A549 treated with AZD2906 at 1 μM for 4 hours (cell line): ENCODE measurements at places on chromosomes 13 and 19. TPM values are rescaled to one million over a fixed set of nuclear protein-coding genes. Genes with fewer than 3 reads are reported as not detected.

The ZNF506 gene
- 0.12 to 0.39 TPM (median 0.15 TPM) in 5 replicates for total RNA-seq

The FCAR gene
- total RNA-seq: not detected in 5 replicates

The TUBB4A gene
- total RNA-seq: 6.7 to 7.3 TPM (median 7.0 TPM) in 5 replicates

The FARP1 gene
- total RNA-seq: 15.8 to 19.6 TPM (median 17.7 TPM) in 5 replicates

The TMC4 gene
- total RNA-seq: 0.69 to 1.3 TPM (median 1.1 TPM) in 5 replicates

The NTN5 gene
- 0.06 to 0.22 TPM (median 0.15 TPM) in 5 replicates for total RNA-seq

The INSL3 gene
- total RNA-seq: 0.35 to 0.76 TPM (median 0.45 TPM) in 4 of 5 replicates, not detected in the other

The ZNF792 gene
- total RNA-seq: 1.3 to 2.1 TPM (median 1.5 TPM) in 5 replicates

The KIR2DL1 gene
- not detected in 5 replicates for total RNA-seq

The ASPDH gene
- total RNA-seq: not detected in 5 replicates

The LILRA6 gene
- total RNA-seq: 0.06 to 0.08 TPM (median 0.06 TPM) in 5 replicates

The ZNF563 gene
- total RNA-seq: not detected in 5 replicates

The COL4A1 gene
- 83.1 to 102 TPM (median 96.3 TPM) in 5 replicates for total RNA-seq

The TMEM255B gene
- 0.58 to 1.5 TPM (median 0.98 TPM) in 5 replicates for total RNA-seq

The EXOSC5 gene
- total RNA-seq: 75.5 to 104 TPM (median 95.7 TPM) in 5 replicates

The SLC7A9 gene
- total RNA-seq: 0.13 to 0.43 TPM (median 0.31 TPM) in 5 replicates

The SLC35E1 gene
- 17.3 to 19.4 TPM (median 18.0 TPM) in 5 replicates for total RNA-seq

The ZNF749 gene
- 14.6 to 15.7 TPM (median 15.2 TPM) in 5 replicates for total RNA-seq

The CYP2F1 gene
- not detected in 5 replicates for total RNA-seq

The FPR1 gene
- total RNA-seq: 0.09 to 0.19 TPM (median 0.15 TPM) in 5 replicates

The LRRC25 gene
- 0.06 TPM in 1 of 5 replicates, not detected in the others for total RNA-seq

The MEIOSIN gene
- 0.03 to 0.06 TPM (median 0.05 TPM) in 5 replicates for total RNA-seq

The INTS6 gene
- total RNA-seq: 8.9 to 11.1 TPM (median 9.8 TPM) in 5 replicates

The FBL gene
- total RNA-seq: 593 to 734 TPM (median 701 TPM) in 5 replicates

The ETV2 gene
- 1.7 to 3.4 TPM (median 2.7 TPM) in 5 replicates for total RNA-seq

The SPRY2 gene
- total RNA-seq: 16.3 to 18.9 TPM (median 17.3 TPM) in 5 replicates

The MADCAM1 gene
- 0.15 to 0.45 TPM (median 0.30 TPM) in 5 replicates for total RNA-seq

The RFPL4A gene
- 0.48 to 1.1 TPM (median 0.80 TPM) in 5 replicates for total RNA-seq

The CBY2 gene
- not detected in 5 replicates for total RNA-seq

The AZU1 gene
- total RNA-seq: 0.11 to 0.24 TPM (median 0.20 TPM) in 5 replicates

The KIR3DL1 gene
- total RNA-seq: not detected in 5 replicates

The PALM gene
- 11.4 to 15.5 TPM (median 14.4 TPM) in 5 replicates for total RNA-seq

The DNAAF3 gene
- 4.6 to 5.9 TPM (median 5.4 TPM) in 5 replicates for total RNA-seq

The RNF17 gene
- not detected in 5 replicates for total RNA-seq

The SLC10A2 gene
- not detected in 5 replicates for total RNA-seq

The BCKDHA gene
- total RNA-seq: 38.6 to 49.9 TPM (median 43.6 TPM) in 5 replicates

The FLT3 gene
- total RNA-seq: not detected in 5 replicates

The FAM216B gene
- total RNA-seq: not detected in 5 replicates

The LIG1 gene
- 56.3 to 64.7 TPM (median 60.6 TPM) in 5 replicates for total RNA-seq

The PGPEP1 gene
- total RNA-seq: 1.8 to 2.8 TPM (median 2.2 TPM) in 5 replicates

The PNMA8B gene
- total RNA-seq: not detected in 5 replicates

The GPR183 gene
- not detected in 5 replicates for total RNA-seq

The ADPRHL1 gene
- 13.8 to 18.6 TPM (median 14.8 TPM) in 5 replicates for total RNA-seq

The ATP4B gene
- total RNA-seq: not detected in 5 replicates

The C13orf42 gene
- not detected in 5 replicates for total RNA-seq

The CD79A gene
- total RNA-seq: 0.80 to 1.3 TPM (median 1.0 TPM) in 5 replicates

The CYP2S1 gene
- 16.4 to 23.3 TPM (median 19.4 TPM) in 5 replicates for total RNA-seq
